EL (cell line): ENCODE measurements at places on chromosomes 1 and 21.

- DNase-seq = no peak
Observed at GRCh38 chr1:29355375-29355774, 119.1 kb downstream of the PTPRU start.

GRCh38 chr1:4711416-4712275, 57.2 kb downstream of the AJAP1 start:
- no peak for DNase-seq

DNA sequence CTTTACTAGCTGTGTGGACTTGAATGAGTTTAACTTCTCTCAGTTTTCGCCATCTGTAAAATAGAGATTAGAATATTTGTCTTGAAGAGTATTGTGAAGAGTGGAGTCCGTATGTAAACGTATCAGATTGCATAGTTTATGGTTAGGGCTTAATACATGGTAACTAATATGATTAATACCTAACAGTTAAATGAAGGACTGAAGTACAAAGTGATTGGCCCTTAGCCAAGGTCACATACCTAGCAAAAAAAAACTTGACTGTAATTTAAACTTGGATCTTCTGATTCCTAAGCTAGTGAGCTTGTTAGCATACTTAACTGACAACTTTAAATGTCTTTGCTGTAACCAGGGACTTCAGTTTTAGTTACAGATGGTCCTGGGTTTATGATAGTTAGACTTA, 1.9 kb downstream of the GIPC2 start:
- DNase-seq = no peak

- DNase-seq = peak; percentile 73
Observed at GRCh38 chr1:172383536-172383935, 36.9 kb upstream of the C1orf105 start.

- peak; percentile 55 for DNase-seq
Observed at GRCh38 chr1:185045814-185046492, 595 bp downstream of the RNF2 start.

GRCh38 chr1:25590096-25590824, 26.3 kb upstream of the MAN1C1 start:
- no peak for DNase-seq

GRCh38 chr1:2639607-2640521, 7.0 kb upstream of the MMEL1 start:
- DNase-seq = no peak

DNA sequence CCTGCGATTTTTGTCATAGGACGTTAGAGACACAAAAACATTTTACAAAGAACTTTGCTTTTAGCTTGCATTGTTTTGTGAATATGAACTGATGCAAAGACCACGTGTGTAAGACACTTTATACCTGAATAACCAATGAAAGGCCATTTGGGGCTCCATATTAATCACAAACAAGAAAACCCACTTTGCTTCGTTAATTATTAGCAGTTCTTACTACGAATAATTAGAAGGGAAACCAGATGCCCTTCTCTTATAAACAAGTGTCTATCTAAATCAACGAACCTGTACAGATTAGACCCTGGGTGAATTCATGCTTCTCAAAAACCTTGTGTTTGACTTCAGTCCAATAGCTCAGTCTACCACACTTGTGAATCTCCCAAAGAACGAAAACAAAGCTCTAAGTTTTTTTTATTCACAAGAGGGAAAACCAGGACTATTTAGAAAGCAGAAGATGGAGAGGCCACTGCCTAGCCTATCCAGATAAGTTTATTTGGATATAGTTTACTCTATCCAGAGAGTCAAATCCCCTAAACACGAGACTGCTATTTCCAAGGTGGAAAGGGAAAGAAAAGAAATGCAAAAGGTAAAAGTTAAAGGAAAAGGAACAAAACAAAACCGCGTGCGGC, 897 bp downstream of the CYYR1 start:
- DNase-seq = no peak

DNA sequence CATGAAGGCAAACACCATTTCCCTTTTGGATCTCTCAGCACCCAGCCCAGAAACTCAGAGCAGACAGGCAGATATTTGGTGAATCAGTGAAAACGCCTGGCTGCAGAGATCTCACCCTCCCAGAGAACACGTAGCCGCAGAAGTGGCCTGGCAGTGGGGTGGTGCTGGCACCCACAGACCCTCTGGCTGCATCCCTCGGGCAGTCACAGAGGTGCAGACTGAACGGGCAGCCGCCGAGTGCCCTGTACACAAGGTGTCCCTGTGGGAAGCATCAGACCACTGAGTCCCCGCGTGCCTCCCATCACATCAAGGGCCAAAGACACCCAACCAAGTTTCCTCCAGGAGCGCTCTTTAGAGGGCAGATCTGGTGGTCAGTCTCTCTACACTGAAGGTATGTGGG, 12.1 kb downstream of the FAM89A start:
- no peak for DNase-seq

- DNase-seq = no peak
Observed at GRCh38 chr1:228687587-228687986, 47.7 kb upstream of the RHOU start.

DNA sequence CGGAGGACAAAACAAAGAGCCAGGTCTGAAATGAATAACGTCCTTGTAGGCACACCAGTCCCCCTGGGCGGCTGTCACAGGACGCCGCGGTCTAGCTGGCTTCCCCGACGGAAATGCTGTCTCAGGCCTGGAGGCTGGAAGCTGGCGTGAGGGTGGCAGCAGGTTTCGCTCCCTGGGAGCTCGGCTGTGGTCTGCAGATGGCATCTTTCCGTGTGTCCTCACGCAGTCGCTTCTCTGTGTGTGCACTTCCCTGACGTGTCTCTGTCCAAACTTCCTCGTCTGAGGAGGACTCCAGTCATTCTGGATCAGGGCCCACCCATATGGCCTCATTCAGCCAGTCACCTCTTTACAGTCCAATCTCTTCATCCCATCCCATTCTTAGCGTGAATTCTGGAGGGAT, 14.2 kb downstream of the TNFRSF14 start:
- no peak for DNase-seq

DNA sequence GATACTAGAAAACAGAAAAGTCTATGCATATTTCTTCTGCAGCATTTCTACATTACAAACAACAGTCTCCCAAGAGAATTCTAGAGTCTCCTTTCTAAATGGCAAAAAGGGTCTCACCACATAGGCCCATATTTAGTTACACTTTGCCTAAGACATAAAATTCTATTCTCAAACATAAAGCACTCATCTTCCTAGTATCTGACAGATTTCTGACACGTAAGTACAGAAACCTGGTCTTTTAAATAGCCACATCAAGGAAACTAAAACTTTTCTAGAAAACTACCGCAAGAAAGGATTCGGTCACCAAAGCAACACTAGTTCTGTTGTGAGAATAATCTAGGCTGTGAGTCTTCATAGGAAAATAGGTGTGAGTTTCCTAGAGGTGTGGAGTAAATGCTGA, 33.6 kb upstream of the CTSK start:
- DNase-seq = no peak

DNA sequence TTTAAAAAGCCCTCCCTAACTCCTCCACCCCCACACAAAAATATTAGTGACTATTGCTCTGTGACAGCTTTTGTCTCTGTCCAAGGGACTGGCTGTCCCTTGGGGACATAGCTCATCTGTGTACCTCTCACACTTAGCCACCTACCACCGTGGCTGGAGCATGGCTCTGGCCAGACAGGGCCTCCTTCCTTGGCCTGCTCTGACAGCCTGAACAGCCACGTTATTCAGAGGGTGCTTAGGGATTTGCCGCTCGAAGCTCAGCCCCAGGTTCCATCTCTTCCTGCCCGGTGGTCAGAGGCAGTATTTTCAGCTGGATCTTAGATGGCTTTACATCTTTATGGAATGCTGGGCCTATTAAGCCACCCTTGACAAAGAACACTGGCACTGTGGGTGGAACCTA, 6.1 kb upstream of the CELSR2 start:
- DNase-seq = no peak

DNA sequence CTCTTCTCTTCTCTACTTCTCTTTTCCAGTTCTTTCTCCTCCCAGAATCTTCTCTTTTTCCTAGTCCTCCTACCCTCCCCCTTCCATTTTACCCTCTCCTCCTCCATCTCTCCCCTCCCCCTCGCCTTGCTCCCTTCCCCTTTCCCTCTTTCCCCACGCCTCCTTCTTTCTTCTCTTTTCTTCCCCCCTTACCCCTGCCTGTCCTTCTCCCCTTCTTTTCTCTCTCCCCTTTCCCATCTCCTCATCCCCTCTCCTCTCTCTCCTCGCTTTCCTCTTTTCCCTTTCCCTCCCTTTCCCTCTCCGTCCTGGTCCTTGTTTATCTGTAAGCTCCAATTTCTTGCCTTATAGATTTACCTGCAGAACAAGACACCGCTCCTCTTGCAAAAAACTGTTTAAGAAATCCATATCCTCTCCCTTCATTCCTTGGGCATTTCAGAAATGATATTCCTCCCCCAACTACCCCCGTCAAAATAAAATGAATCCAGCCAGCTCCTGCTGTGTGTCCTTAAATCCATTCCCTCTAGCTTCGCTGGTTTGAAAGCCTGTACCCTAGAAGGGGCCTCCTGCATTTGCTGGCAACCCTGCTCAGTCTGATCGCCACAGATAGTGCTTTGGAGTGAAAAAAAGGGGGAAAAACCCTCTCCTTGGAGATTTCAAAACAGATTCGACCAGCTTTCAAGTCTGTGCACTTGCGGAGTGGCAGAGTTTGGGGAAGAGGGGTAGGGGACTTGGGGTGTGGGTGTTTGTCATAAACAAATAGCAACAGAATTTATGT, 89.4 kb downstream of the PAPPA2 start:
- DNase-seq = no peak

GRCh38 chr1:162857850-162858249, 3.1 kb downstream of the CCDC190 start:
- peak; percentile 72 for DNase-seq

- DNase-seq = no peak
Observed at GRCh38 chr1:197663162-197663953, 111.9 kb downstream of the DENND1B start.

GRCh38 chr1:77322061-77322900, 40.5 kb downstream of the AK5 start:
- peak; percentile 77 for DNase-seq

GRCh38 chr21:37398697-37399096, 32.1 kb downstream of the DYRK1A start:
- no peak for DNase-seq

GRCh38 chr1:13487143-13487868, 26.5 kb downstream of the LRRC38 start:
- no peak for DNase-seq

DNA sequence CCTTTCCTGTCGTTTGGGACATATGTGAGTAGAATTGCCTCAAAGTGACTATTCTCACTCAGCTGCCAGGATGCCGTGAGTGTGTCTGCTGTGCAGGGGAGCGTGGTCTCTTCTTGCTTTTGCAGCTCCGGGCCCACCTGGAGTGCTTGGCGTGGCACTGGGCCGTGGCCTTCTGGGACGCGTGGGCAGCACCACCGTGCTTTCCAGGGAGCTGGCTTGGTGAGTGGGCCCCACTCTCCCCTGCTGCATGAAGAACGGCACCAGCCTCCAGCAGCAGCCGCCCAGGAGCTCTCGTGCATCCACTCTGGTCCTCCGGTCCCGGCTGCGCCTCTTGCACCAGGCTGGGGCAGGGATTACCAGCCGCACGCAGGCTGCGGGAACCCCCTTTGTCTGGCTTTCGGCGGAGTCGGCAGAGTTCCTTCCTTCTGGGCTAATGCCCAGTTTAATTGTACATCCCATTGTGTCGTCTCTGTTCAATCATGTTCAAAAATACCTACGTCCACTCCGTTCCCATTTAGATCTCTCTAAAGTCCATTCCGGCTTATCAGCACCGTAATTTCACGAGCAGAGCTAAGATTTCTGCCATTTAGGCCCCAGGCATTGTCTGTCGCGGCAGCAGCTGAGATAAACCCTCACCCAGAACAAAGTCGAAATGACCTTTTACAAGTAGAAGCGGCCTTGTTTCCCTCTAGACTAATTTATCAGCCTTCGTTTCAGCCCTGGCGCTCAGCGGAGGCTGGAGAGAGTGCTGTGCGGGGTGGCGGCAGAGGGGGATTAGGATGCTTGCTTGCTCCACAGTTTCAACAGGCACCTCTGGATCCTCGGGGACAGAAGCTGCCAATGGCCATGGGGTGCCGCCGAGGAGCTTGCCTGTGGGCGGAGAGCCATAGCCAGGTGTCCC, 129.6 kb downstream of the PRDM16 start:
- DNase-seq = no peak

- DNase-seq = peak; percentile 44
Observed at GRCh38 chr1:212366901-212367300, 47.8 kb downstream of the PACC1 start.

DNA sequence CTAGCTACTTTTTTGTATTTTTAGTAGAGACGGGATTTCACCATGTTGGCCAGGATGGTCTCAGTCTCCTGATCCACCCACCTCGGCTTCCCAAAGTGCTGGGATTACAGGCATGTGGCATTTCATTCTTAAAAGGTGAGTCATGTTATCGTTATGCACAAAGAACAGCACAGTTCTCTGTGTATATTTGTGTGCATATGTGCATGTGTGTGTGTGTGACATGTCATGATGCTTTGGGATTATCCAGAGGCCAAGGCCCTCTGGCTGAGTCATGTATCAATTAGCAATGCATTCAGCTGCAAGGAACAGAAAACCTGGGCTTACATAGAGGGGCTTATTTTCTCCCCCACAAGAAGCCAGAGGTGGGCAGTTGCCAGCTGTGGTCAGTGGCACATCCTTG, 301.7 kb upstream of the KAZN start:
- no peak for DNase-seq

- no peak for DNase-seq
Observed at GRCh38 chr1:169588785-169589485, 2.7 kb upstream of the F5 start.

GRCh38 chr21:44449473-44450363, 5.6 kb upstream of the LRRC3 start:
- no peak for DNase-seq

DNA sequence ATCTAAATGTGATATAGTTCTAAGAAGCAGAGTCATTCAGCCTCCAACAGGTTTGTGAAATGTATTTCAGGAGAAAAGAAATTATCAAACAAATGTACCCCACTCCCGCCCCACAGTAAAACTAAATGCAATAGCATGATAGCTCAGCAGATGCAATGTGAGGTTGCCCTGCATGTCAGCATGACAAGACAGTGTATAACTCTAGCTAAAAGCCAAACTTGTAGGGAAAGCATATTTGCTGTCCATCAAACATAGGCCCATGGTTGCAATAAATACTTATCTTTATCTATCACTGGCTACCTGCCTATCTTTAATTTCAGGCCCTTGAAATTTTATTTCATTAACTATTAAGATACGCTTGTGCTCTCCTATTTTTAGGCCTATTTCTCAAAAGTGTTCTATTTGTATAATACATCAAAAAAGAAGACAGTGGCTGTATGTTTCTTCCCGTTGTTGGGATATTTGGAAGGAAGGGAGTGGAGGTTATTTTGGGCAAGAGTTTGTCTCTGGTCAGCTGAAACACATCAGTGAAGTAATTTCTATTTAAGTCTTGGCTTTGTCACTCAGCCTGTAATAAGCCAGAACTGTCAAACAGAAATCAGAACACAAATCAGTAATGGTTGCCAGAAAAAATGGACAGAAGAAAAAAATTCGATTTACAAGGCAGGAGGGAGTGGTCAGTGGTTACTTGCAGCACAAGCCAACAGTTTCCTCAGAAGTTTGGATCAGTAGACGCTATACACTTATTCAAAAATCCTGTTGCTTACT, 307.4 kb upstream of the ADGRL2 start:
- no peak for DNase-seq

- no peak for DNase-seq
Observed at GRCh38 chr1:56187405-56187804, 392.0 kb downstream of the PLPP3 start.

GRCh38 chr1:227068883-227069282, 128.8 kb downstream of the COQ8A start:
- no peak for DNase-seq
